Glomerular endothelial cell (primary cell): ENCODE measurements at places on chromosomes 2 and 18.

DNA sequence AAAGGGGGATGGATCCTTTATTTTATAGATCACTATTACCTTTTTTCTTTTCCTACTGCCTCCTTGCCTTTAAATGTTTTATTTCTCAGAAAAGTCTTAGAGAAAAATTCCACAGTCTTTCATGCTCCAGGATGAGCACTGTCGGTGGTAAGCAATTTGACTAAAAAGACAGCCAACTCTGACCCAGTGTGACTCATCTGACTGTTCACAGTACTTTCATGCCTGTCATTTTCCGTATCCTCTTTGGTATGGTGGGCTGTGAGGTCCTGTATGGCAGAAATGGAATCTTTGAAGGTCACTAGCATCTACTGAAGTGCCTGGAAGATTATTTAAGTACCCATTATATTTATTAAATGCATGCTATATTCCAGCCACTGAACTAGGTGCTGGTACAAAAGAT lies 2.1 kb upstream of the RFTN2 start:
- DNase-seq, result no peak

- no peak for DNase-seq
These were observed 100.0 kb downstream of the WDSUB1 start for GRCh38 chr2:159186462-159186861.

GRCh38 chr2:140173790-140174189 lies 1393.6 kb upstream of the NXPH2 start:
- DNase-seq, result no peak

- DNase-seq, result no peak
These were observed 8.7 kb downstream of the CAPN13 start for GRCh38 chr2:30798536-30798991.

DNA sequence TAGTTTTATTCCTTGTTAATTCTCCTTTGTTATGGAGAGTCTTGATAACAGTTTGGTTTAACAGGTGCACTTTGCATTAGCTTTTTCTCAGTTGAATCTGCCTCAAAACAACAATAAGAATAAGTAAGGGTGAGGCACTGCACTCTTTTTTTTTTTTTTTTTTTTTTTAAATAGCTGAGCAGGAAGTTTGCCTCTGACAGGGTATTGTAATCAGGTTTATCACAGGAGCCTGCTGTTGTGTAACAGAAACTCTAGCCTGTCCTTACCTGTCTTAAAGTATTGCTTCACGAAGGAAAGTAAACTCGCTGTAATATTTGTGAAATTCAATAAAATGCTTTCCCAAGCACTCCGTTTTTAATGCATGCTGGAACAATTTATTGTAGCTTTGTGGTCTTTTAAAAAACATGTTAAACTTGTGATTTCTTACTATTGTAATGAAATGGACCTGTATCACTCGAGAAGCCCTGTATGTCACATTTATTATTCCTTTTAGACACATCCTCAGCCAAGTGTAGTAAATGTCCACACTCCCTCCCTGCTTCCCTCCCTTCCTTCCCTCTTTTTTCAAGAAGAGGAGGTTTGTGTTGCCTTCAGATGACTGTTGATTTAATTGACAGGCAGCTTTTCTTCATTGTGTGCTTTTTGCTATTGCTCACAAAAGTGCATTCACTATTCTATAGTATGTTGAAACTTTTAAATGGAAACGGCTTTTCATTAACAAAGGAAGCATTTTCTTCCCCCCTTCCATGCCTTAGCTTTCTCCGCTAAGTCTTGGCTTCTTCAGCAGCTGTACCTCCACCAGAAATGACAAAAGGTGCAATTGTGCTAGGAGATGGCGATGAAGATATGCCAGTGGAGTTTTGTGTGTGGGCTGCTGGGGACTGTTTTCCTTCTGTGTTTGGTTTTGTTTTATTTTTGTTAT lies 52.7 kb downstream of the TAF1B start:
- DNase-seq, result no peak

GRCh38 chr2:212158081-212158480 lies 380.5 kb downstream of the ERBB4 start:
- no peak for DNase-seq

DNA sequence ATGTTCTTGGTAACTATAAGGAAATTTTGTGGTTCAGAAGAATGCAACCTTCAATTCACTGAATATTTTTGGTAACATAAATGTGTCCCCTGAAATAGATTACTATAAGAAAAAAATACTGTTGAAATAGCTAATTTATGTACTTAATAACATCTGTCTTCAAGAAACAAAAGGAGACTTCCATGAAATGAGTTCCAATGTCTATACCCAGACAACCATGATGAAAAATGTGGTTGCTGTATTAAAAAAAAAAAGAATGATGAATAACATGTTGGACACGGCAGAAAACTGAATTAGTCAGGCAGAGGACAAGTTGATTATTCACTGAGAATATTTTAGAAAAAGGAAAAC lies 98.5 kb downstream of the TACR1 start:
- no peak for DNase-seq

DNA sequence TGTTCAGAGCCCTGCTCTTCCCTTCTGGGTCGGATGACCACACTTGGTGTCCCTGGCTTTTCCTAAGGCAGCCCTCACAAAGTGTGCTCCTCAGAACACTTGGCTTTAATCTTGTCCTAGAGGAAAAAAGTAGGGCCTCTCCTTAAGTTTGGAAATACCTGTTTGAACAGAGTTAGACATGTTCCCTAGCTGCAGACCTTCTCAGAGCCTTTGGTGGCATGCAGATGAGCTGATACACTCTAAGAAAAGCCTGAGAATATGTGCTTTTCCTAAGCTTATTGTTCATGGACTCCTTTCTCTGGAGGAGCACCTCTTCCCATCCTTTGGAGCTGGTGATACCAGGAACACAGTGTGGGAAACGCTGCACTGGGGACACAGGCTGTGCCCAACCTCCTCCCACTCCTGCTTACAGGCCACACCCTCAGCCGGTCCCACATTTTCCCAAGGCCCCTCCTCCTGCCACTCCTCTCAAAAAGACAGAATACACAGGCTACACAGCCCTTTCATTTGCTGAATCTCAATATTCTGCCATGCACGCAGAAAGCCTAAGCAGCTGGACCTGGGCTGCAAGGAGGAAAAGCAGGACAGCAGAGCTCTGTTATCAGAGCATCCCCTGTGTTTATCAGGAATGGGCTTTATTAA lies 443.6 kb downstream of the NBAS start:
- DNase-seq, result no peak

DNA sequence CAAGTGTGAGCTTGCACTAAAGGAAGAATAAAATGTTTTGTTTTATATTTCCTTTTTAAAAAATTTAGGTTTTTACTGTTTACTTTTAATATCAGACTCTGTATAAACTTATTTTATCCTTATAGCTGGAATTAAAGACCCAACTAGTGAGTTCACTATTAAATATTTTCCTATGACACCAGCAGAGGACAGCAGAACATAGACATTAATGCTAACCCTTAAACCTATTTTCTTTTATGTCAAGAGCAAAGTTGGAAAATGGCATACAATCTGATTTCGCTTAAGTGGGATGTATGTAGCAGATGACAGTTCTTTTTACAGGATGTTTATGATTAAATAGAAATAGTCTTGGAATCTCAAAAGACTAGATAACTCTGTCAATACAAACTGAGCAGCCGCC lies 188.2 kb upstream of the XIRP2 start:
- DNase-seq, result no peak

GRCh38 chr2:148546270-148546669 lies 98.3 kb upstream of the EPC2 start:
- DNase-seq, result no peak

DNA sequence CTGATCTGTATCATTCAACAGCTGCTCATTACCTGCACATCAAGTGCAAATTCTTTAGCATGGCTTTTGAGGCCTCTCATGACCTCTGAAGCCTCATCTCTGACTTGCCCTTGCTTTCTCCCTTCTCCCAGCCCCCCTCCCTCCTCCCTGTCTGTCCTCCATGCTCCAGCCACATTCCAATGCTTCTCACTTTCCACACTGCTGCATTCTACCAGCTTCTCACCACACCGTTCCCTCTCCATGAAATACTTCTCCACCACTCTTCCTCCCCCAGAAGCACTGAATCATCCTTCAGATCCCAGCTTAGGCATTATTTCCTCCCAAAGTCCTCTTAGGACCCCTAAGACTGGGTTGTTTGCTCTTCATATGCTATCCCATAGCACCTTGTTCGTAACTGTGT lies 26.9 kb downstream of the GCG start:
- DNase-seq, result no peak

DNA sequence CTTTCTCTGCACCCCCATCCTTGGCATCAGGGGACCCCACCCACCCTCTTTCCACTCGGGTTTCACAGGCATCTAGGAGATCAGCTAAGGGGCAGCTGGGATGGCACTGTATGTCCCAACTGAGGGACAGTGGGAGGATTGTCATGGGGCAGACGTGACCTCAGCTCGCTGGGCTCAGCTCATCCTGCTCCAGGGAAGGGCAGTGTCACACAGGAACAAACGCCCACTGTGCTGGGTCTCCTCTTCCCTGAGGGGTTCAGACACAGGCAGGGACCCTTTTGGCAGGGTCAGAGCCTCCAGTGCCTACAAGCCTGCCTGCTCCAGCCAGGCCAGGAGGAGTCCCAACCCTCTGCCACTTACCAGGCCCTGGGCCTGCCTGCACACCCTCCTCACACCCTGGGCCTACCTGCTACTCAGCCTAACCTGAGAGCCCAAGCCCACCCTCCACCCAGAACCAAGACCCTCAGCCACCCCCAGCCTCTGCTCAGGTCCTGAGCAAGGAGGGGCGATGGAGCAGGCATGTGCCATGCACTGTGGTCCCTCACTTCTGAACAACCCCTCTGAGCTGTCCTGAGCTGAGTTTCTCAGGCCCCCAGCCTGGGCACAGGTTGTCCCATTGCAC lies 68.2 kb downstream of the HS1BP3 start:
- no peak for DNase-seq

GRCh38 chr2:123993728-123994323 lies 31.3 kb upstream of the CNTNAP5 start:
- DNase-seq, result peak; percentile 4

DNA sequence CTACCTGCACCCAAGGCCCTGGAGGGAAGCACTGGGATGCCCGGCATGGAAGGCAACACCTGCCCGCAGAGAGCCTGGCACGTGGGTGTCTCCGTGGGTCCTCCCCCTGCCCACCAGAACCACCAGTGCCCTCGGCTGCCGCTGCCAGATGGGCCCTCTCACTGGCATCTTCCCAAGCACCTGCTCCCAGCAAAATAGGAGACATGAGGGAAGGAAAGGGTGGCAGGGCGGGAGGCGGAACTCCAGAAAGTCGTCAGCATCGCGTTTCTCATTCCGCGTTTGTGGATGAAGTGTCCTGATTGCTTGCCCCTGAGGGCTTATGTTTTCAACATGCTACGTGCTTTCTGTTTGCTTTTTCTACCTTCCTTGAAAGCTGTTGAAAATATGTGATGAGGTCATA lies 8.8 kb upstream of the SNTG2 start:
- DNase-seq, result no peak

DNA sequence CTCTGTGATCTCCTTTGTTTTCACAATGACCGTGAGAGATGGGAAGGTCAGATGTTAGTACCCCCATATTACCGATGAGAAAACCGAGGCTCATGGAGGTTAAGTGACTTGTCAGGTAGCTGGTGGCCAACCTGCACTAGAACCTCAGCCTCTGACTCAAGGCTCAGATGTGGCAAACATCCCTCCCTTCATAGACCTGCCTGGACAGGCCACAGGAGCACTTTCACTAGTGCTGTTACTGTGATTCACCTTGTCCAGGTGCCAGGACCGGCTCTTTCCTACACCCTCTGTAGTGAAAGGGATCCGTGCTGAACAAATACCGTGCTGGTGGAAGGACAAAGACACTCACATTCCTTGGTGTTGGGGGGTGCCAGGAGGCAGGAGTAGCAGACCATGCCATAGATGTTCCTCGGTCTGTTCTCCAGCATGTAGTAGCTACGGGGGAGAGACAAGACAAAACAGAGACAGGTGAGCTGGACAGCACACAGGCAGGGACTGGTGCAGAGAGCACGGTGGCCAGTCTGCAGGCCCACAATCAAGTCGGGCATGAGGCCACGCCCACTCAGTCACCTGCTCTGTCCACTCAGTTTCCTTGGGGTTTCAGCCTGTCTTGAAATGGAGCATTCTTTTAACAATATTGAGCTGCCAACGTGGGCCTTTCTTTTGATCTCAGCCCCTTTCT lies 65.9 kb downstream of the EDAR start:
- no peak for DNase-seq

- no peak for DNase-seq
These were observed 3.8 kb downstream of the RBFA start for GRCh38 chr18:80037869-80038630.

DNA sequence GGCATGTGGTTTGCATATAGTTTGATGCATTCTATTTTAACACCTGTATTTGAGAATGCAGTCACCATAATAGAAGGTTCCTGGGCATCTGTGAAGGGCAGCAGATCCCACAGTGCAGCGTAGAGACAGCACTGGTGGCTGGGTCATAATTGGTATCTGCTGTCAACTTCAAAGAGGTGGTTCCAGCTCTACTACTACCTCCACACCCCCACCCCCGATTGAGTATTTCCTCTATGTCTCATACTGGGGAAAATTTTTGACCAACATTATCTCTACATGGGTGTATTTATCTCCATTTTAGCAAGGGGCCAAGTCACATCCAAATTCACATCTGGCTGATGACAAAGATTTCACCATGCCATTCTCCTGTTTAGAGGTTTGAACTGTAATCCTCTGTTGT lies 43.0 kb downstream of the TRPM8 start:
- DNase-seq, result no peak

GRCh38 chr2:120509991-120510735 lies 164.2 kb downstream of the INHBB start:
- no peak for DNase-seq

DNA sequence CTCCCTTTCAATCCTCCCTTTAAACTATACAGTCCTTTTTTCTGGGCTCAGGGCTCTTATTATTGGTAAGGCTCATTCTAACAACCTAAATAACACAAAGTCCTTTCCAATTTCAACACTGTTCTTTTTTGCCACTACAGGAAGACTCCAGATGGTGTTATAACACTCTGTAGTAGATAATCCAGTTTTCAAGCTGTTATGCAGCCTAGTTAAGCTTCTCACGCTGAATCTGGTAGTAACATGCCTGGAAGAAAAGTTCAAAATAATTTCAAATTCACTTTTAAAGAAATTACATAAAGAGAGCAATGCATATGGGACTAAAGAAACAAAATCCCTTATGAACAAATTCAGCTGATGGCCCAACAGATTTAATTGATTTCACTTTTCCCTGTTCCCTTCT lies 3.2 kb upstream of the MPP4 start:
- no peak for DNase-seq

- DNase-seq, result peak; percentile 29
These were observed 108.7 kb downstream of the EN1 start for GRCh38 chr2:118738524-118739308.

- no peak for DNase-seq
These were observed 68.0 kb downstream of the FECH start for GRCh38 chr18:57518533-57518932.

GRCh38 chr2:233041722-233042323 lies 9.4 kb downstream of the NEU2 start:
- DNase-seq, result no peak

GRCh38 chr18:77129150-77129551 lies 3.4 kb downstream of the MBP start:
- no peak for DNase-seq

- DNase-seq, result no peak
These were observed 129.7 kb downstream of the MAP4K4 start for GRCh38 chr2:101827246-101827645.

GRCh38 chr2:37005118-37005868 lies 39.0 kb upstream of the STRN start:
- peak; percentile 10 for DNase-seq

GRCh38 chr2:71923887-71924533 lies 223.7 kb downstream of the CYP26B1 start:
- peak; percentile 37 for DNase-seq

- DNase-seq, result no peak
These were observed 532.9 kb downstream of the ZNF516 start for GRCh38 chr18:75962036-75962572.
